ENCODE measurements at places on chromosomes 3 and 15. TPM values are rescaled to one million over a fixed set of nuclear protein-coding genes. Genes with fewer than 3 reads are reported as not detected.

Gene TRIM42
- not detected for total RNA-seq

Gene MINDY4B
- not detected for total RNA-seq

DNA sequence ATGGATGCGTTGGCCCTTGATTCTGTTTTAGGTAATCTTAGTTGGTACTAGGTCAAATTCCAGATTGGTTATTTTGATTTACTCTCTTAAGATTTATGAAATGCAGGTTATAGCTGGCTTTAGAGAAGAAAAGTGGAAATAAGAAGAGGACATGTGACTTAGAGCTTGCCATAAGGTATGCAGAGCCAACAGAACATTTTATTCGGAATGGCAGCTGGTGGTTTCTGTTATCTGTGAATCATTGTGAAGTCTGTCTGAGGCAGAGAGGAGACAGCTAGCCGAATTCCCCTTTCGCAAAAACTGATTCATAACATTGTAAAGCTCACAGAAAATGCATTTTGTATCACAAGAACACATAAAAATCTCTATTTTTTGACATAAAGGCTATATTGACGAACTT, 82.1 kb downstream of the FILIP1L start:
- DNase-seq = no peak
- no peaks in the 10 kb centered on the region for H3K27me3 ChIP-seq
- no peaks in the 10 kb centered on the region for H3K4me1 ChIP-seq
- no peak overlapping the region for H3K4me3 ChIP-seq
- H3K36me3 ChIP-seq = no peaks in the 10 kb centered on the region

Gene STAB1
- total RNA-seq = 0.44 TPM

Gene LRRC15
- total RNA-seq = not detected

GRCh38 chr3:37984051-37984450, 6.5 kb upstream of the VILL start:
- no peak overlapping the region for H3K27ac ChIP-seq
- H3K4me3 ChIP-seq = no peak overlapping the region
- no peaks in the 10 kb centered on the region for H3K27me3 ChIP-seq
- no peaks in the 10 kb centered on the region for H3K36me3 ChIP-seq
- no peak for DNase-seq
- peaks cover 7% of the 10 kb centered on the region for H3K4me1 ChIP-seq

- no peaks in the 10 kb centered on the region for H3K4me1 ChIP-seq
- no peaks in the 10 kb centered on the region for H3K27me3 ChIP-seq
- H3K36me3 ChIP-seq = no peaks in the 10 kb centered on the region
Observed at GRCh38 chr15:27583651-27584050, 515.5 kb downstream of the OCA2 start.

DNA sequence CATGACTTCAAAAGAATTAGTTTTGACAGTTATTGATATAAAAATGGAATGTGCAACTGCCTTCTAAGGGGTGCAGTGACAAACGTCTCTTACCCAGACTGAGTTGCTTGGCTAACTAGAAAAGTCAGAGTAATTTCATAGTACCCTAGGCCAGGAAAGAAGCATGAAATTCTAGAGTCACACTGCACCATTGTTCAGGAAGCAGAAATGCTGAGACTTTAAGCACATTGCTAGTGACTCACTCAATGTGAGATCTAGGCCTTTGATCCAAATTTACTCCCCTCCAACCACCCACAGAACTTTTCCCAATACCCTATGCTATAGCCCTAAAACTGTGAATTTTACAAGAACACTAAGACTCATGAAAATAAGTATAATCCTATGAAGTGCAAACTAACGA, 110.8 kb downstream of the DUT start:
- H3K27ac ChIP-seq = no peak overlapping the region
- peaks cover 2% of the 10 kb centered on the region for H3K4me1 ChIP-seq
- no peaks in the 10 kb centered on the region for H3K27me3 ChIP-seq
- no peak for DNase-seq
- H3K36me3 ChIP-seq = no peaks in the 10 kb centered on the region

DNA sequence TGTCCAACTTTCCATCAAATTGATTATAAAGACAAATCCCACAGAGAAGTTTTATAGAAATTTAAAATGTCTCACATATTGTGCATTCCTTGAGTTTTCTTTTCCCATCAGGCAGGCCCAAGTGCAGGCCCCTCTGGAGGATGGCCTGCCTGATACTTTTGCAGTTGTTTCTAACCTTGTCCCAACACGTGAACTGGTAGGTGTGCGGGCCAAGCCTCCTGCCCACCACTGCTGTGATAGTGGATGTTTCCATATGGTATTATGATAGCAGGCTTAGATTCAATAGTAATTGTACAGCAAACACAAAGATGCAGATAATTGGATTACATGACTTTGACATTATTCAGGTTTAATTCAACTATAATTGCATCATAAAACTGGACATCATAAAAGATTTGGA, 1.4 kb downstream of the P2RY12 start:
- no peaks in the 10 kb centered on the region for H3K4me1 ChIP-seq
- no peaks in the 10 kb centered on the region for H3K36me3 ChIP-seq
- H3K27me3 ChIP-seq = no peaks in the 10 kb centered on the region
- no peak for DNase-seq
- H3K4me3 ChIP-seq = no peak overlapping the region
- no peak overlapping the region for H3K27ac ChIP-seq

DNA sequence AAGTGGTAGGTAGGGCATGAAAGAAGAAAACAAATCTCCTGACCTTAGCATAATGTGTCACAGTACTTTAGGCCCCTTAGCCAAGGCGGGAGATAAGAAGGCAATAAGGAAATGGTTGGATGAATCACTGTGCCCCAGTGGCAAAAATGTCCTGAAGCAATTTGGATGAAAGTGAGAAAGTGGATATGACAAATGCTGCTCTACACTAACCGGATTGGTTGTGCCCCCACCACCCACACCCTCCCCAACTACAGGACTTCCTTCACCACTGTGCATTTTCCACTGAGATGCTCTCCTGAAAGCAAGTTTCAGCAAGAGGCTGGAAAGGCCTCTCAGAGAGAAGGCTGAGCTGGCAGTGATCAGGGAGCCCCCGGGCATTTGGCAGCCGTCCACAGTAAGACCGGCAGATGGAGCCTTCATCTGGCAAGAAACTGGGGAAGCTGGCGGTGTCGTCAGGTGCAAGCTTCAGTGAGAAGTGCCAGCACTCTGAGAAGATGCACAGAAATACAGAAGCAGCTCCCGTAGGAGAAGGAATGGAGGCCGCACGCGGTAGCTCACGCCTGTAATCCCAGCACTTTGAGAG, 63.8 kb downstream of the ATP1B3 start:
- DNase-seq = peak; percentile 95
- peaks cover 55% of the 10 kb centered on the region for H3K4me1 ChIP-seq
- peak overlapping the region; percentile 88 for H3K27ac ChIP-seq
- peak overlapping the region; percentile 54 for H3K4me3 ChIP-seq
- no peaks in the 10 kb centered on the region for H3K27me3 ChIP-seq

- H3K27ac ChIP-seq = no peak overlapping the region
- DNase-seq = peak; percentile 34
- H3K36me3 ChIP-seq = no peaks in the 10 kb centered on the region
- H3K4me3 ChIP-seq = no peak overlapping the region
- peaks cover 4% of the 10 kb centered on the region for H3K4me1 ChIP-seq
Observed at GRCh38 chr3:102400766-102401165, 34.0 kb upstream of the ZPLD1 start.

- peak; percentile 93 for DNase-seq
- H3K27me3 ChIP-seq = no peaks in the 10 kb centered on the region
- peak overlapping the region; percentile 70 for H3K27ac ChIP-seq
- no peaks in the 10 kb centered on the region for H3K36me3 ChIP-seq
- H3K4me3 ChIP-seq = peak overlapping the region; percentile 40
- peaks cover 13% of the 10 kb centered on the region for H3K4me1 ChIP-seq
Observed at GRCh38 chr3:149339931-149340309, 6.5 kb upstream of the TM4SF18 start.

Gene IGF2BP2
- 135 TPM for total RNA-seq

- no peaks in the 10 kb centered on the region for H3K27me3 ChIP-seq
- H3K27ac ChIP-seq = no peak overlapping the region
- H3K4me1 ChIP-seq = no peaks in the 10 kb centered on the region
- no peak for DNase-seq
- no peaks in the 10 kb centered on the region for H3K36me3 ChIP-seq
Observed at GRCh38 chr3:173780067-173780466, 382.5 kb downstream of the NLGN1 start.

DNA sequence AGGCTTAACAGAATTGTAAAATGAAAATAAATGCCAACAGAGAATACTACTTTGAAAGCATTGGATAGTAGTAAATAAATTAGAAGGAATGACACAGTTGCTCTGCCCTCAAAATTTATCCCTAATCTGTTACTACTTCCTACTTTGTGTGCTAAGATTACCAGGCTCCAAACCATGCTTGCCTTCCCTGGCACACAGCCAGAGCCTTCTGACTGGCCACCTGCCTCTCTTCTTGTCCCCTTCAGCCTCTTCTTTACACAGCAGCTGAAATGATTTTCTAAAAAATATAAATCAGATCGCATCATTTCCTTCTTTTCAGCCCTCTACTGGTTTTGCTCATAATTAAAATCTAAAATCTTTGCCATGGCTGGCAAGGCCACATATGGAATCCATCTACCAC, 334.1 kb downstream of the FHIT start:
- DNase-seq = no peak
- no peak overlapping the region for H3K4me3 ChIP-seq
- H3K27ac ChIP-seq = no peak overlapping the region
- H3K4me1 ChIP-seq = no peaks in the 10 kb centered on the region

Gene EPHA3
- not detected for total RNA-seq

Gene GPR176
- total RNA-seq = 1.7 TPM

Gene GOLGA8Q
- not detected for total RNA-seq

Gene STRIT1
- not detected for total RNA-seq

DNA sequence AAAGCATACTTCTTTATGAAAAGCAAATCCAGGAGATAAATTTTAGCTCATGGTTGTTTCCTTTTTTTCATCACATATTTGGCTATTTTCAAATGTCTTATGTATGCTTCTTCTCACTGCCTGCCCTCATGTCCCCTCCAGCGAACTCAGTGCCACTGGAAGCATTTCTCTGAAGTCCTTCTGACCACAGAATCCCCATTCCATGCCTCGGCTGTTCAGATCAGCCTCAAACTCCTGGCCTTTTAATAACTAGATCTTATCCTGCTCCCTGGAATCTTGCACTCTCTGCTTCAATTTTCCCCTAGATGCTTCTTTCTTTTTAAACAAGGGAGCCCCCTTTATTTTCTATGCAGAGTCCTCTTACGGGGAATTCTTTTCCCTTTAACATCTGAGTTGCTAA, 10.1 kb downstream of the ETV5 start:
- H3K4me1 ChIP-seq = peaks cover 30% of the 10 kb centered on the region
- H3K4me3 ChIP-seq = no peak overlapping the region
- H3K27ac ChIP-seq = peak overlapping the region; percentile 59
- H3K36me3 ChIP-seq = peaks cover 5% of the 10 kb centered on the region

Gene C3orf49
- not detected for total RNA-seq

DNA sequence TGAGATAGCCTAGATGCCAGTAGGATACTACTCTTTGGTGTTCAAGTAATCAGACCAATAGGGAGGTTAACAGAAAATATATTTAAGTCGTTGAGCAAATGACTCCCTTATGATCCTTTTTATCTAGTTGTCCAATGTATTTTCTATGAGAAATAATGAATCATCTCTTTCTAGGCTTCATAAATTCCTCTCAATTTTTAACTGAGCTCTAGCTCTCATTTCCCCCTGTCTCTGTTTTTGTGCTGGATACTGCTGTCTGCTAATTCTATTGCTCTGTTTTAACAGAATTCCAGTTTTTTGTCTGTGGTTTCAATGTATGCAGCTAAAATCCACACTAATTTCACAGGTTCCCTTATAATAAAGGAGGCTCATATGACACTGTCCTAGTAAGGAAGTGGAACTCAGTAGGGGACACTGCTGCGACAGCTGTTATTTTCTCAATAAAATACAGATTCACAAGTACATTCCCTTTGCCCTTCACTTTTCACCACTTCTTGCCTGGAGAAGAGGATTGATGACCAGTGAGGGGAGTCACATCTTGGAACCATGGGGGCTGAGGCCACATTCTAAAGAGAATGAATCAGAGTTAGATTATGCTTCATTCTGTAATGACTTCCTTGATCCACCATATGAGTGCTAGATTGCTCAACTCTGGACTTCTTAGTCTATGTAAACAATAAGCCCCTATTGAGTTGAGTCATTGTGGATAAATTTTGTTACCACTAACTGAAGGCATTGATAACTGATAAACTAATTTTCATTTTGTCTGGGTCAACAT, 558.7 kb upstream of the KCNMB2 start:
- H3K4me3 ChIP-seq = no peak overlapping the region
- no peaks in the 10 kb centered on the region for H3K36me3 ChIP-seq
- H3K27ac ChIP-seq = no peak overlapping the region
- peak; percentile 18 for DNase-seq

DNA sequence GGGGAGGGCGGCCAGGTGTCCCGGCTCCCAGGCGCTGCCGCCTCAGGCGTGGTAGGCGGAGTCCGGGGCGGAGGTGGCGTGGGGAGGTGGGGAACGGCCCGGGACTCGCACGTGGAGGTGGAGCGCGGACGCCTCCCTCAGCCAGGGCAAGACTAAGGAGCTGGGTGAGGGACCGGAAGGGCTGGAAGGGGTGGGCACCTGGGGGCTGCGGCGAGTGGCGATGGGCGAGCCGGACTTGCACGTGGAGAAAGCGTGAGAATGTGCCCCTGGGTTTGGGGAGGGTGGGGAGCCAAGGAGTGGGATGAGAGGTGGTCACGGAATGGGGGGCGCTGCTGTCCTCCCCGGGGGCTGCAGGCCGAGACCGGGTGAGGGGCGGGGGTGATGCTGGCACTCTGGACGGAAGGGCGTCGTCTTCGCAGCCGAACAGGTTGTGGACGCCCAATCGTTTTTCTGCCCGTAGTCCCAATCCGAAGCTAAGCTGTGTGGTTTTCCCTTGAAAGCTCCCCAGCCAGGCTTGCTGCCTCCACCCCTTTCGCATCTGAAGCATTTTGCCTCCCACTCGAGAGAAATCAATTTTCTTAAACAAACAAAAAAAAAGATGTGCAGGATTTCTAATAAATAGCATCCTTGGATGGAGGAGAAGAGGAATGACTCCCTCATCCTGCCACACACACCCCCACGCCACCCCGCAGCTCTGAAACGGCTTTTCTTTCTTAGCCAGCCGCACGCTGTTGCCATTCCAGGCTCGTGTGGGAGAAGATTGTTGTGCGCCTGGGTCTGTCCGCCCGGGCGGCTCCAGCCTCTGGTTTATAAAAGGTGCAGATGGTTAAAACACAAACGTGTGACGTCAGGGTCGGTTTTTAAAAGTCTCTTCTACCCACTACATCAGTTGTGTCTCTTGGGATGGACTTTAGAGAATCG, 62.5 kb upstream of the ANKRD28 start:
- no peaks in the 10 kb centered on the region for H3K4me1 ChIP-seq
- H3K36me3 ChIP-seq = no peaks in the 10 kb centered on the region
- H3K27me3 ChIP-seq = no peaks in the 10 kb centered on the region
- H3K4me3 ChIP-seq = peak overlapping the region; percentile 58

Gene SAMMSON
- not detected for total RNA-seq

DNA sequence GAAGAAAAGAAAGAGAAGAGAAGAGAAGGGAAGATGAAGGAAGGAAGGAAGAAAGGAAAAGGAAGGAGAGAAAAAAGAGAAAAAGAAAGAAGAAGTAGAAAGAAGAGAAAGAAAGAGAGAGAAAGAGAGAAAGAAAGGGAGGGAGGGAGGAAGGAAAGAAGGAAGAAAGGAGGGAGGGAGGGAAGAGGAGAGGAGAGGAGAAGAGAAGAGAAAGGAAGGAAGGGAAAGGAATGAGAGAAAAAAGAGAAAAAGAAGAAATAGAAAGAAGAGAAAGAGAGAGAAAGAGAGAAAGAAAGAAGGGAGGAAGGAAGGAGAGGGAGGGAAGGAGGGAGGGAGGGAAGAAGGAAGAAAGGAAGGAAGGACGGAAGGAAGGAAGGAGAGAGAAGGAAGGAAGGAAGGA, 217.9 kb upstream of the POU1F1 start:
- no peaks in the 10 kb centered on the region for H3K27me3 ChIP-seq
- H3K4me1 ChIP-seq = no peaks in the 10 kb centered on the region
- H3K27ac ChIP-seq = no peak overlapping the region
- no peak overlapping the region for H3K4me3 ChIP-seq
- no peak for DNase-seq

Measured in HCT116 (cell line).